Left hindlimb (tissue), 1 donor: ENCODE measurements at places on chromosomes 7 and 10.

DNA sequence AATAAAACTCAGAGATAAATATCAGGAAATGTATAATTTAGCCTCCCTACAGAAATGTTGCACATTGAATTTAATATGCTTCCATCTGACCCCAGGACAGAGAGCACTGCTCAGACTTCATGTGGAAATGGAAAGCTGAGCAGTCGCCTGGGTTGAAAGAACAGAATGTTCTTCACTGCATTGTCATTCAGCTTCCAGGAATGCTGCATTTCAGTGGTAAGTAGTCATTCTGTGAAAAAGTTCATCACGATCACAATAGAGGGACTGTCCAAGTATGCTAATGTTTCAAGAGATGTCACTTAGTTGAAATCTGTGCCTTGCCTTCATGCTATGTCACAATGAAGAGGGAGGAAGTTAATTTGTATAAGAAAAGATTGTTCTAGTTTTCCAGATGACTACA is 147.3 kb downstream of the NRCAM start:
- no peak for DNase-seq

DNA sequence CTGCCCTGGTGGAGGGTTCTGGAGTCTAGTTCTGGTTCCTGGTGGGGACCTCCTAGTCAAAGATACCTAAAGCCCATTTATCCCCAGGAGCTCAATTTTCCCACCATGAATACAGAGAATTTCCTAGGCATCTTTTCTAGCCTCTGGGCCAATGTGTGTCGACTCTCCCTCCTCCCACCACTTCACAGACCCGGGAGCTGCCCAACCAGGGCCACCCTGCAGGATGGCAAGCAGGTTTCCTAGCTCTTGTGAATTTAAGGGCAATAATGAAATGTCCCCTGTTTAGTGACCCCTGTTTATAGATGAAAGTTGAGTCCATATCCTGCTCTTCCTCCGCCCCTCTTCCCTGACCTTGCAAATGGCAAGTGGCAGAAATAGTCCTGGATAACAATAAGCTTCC is 9.4 kb downstream of the DLX5 start:
- DNase-seq = no peak

DNA sequence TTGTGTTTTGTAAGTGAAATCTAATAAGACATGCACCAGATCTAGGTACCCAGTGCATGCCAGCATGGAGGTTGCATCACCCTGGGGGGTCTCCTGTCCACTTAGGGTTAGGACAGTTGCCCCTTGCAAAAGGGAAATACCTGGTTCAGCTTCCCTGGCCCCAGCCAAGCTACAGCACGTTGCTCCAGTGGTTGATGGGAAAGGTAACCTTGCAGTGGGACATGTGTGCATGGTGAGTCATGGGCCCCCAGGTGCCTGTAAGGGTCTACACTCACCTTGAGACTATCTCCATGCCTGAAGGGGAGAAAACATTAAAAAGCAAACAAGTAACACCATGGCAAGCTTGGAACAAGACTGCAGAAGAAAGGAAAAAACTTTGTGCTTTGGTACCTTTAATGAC is 143.9 kb downstream of the LSM5 start:
- DNase-seq = no peak

DNA sequence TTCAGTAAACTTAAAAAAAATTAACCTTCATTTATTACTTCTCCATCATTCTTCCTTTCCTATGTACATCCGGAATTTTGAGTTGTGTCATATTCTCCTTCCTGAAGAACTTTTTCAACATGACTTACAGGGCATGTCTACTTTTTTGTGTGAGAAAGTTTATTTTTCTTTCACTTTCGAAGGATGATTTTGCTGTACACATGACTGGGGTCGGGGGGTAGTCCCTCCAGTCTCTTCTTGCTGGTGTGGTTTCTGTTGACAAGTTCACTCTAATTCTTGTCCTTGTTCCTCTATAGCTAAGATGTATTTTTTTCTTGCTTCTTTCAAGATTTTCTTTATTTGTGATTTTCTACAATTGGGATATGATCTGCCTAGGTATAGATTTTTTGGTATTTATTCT is 55.8 kb downstream of the INPP5A start:
- DNase-seq = no peak

GRCh38 chr7:12069757-12070156 is 141.3 kb upstream of the TMEM106B start:
- DNase-seq = no peak

- DNase-seq = no peak
Measured at GRCh38 chr10:66777665-66778064, 148.2 kb upstream of the LRRTM3 start.

- DNase-seq = peak; percentile 39
Measured at GRCh38 chr10:80924063-80924952, 386.6 kb downstream of the SH2D4B start.

GRCh38 chr10:124728071-124728829 is 15.9 kb downstream of the FAM53B start:
- peak; percentile 68 for DNase-seq

DNA sequence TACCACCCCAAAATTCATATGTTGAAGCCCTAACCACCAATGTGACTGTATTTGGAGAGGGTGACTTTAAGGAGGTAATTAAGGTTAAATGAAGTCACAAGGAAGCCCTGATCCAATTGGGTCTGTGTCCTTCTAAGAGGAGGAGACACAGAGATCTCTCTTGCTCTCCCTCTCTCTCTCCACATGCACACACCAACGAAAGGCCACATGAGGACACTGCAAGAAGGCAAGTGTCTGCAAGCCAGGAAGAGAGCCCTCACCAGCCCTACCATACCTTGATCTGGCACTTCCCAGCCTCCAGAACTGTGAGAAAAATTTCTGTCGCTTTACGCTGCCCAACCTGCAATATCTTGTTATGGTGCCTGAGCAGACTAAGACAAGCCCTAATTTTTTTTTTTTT is 56.0 kb upstream of the NEBL start:
- DNase-seq = no peak

DNA sequence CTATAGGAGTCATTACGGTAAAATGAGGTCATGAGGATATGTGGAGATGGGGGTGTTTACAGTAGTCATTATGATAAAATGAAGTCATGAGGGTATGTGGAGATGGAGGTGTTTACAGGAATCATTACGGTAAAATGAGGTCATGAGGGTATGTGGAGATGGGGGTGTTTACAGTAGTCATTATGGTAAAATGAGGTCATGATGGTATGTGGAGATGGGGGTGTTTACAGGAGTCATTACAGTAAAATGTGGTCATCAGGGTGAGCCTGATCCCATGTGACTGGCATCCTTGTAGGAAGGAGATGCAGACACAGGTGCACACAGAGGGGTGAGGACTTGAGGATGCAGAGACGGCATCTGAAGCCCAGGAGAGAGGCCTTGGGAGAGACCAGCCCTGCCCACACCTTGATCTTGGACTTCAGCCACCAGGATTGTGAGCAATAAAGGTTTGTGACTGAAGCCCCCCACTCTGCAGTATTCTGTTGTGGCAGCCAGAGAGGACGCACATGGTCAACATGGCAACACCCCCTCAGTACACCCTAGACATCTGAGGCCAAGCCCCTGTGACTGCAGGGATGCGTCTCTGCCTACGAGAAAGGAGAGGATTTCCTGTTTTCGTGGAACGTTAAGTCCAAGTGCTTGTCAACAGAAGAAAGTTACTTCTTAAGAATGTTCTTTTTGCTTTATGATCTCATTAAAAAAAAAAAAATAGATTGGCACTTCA is 544.4 kb downstream of the DNAJB6 start:
- no peak for DNase-seq

DNA sequence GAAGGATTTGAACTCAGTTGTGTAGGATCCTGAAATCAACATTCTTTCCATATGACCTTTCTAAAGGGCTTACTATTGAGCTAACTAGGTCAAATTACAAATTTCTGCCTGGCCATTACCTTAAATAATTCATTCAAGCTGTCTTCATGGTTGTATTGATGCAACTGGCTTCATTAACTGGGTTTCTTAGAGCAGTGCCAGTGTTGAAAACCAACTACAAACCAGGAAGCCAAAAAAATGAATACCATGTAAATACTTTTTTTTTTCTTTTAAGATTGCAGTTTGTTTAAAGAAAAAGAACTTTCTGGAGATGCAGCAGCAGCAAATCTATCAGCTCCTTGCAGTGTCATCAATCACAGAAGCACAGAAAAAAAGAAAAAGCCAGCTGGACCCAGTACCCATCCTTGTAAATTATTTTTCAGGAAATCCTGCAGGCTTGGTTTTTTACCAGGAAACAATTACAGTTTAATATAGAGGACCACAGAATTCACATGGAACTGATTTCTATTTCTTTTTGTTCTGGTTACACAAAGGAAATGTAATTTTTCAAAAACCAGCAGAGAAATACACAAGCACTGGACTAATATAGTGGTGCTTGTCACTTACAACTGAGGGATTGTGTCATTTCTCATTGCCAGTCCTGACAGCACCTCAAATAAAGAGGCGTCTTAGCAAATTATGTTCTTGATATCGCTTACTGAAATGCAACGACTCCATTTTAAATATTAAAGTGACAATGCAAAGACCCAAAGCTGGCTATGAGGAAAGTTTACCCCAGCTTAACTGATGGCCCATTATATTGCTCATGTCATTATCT is 131.9 kb downstream of the TMEM26 start:
- no peak for DNase-seq

DNA sequence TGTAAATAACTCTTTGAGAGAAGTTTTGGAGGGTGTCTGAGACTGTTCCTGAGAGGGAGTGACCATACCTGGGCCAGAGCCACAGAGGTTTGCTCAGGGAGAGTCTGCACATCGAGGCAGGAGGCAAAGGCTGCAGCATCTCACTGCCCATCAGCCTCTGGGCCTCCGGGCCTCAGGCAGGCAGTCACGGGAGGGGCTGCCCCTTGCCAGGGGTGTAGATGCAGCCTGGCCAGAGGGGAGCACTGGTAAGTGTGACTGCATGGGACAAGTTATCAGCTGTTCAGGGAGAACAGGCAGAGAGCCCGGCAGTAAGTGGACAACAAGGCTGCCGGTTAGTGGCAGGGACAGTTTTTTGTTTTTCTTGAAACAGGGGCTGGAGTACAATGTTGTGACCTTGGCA is 55.9 kb downstream of the ZNF467 start:
- no peak for DNase-seq

- peak; percentile 31 for DNase-seq
Measured at GRCh38 chr7:132899833-132900232, 182.1 kb downstream of the CHCHD3 start.

GRCh38 chr7:128202287-128202957 is 38.7 kb upstream of the LEP start:
- no peak for DNase-seq

DNA sequence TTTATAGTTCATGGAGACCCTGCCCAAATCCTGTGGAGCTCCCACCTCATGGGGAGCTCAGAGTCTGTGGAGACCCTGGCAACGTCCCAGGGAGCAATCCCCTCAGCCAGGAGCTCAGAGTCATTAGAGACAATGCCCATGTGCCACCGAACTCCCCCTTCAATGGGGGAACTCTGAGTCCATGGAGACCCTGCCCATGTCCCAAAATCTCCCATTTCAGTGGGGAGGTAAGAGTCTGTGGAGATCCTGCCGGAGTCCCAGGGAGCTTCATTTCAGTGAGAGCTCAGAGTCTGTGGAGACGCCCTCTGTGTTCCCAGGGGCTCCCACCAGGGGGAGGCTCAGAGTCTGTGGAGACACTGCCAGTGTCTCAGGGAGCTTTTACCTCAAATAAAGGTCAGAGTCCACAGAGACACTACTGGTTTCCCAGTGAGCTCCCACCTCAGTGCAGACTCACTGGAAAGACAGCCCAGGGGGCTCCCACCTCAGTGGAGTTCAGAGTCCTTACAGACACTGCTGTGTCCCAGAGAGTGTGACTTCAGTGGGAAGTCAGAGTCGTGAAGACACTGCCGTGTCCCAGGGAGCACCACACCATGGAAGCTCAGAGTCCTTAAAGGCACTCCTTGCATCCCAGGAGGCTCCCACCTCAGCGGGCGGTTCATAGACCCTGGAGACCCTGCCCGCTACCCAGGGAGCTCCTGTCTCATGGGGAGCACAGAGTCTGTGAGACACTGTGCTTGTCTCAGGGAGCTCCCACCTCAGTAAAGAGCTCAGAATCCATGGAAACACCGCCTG is 5.0 kb downstream of the MYO1G start:
- DNase-seq = no peak

GRCh38 chr10:132413226-132414205 is 16.5 kb downstream of the PWWP2B start:
- DNase-seq = no peak

- peak; percentile 88 for DNase-seq
Measured at GRCh38 chr10:121490871-121491519, 107.2 kb downstream of the FGFR2 start.

DNA sequence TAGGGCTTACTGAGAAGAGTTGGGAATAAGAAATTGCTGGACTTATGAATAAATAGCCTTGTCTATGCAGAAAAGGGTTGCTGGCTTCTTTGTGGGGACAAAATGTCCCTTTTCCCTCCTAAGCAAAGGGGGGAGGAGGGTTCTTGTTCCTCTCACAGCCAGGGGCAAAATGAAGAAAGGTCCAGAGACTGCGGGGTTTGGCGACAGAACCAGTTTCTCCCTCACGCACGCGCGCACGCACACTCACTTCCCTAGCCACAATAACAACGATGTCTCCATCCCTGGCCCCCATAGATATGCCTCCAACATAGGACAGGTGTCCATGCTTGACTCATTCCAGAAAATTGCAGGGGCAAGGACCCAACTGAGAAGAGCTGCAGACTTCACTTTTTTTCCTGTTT is 3.3 kb downstream of the ZMIZ1 start:
- no peak for DNase-seq

DNA sequence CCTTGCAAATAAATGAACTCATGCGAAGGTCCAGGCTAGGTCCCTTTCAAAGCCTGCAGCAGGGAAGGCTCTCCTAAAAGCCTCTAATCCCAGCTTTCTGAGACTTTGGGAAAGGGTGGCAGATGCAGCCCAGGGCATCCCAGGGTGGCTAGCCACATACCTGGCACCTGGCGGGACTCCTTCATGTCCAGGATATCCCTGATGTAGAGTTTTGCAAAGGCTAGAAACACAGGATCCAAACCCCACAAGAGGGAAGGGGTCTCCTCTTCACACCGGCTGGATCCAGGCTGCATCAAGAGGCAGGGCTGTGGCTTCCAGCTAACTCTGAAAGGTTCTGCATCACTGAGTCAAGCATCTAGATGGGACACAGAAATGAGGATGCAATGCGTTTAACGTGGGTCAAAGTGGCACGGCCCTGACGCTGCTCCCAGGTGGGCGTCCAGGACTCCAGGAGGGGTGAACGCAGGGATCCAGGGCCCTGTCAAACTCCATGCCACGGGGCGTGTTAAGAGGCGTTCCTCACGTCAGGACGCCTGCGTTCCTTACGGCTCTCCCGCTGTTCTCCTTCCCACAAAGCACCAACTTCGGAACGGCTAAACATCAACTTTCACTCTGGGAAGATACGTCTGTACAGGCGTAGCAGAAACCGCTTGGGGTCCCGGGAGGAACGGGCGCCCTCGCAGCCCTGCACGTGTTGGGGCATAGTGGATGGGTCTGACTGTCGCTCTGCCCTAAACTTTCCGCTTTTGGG is 507 bp downstream of the STN1 start:
- no peak for DNase-seq
